Stimulated activated CD4-positive, alpha-beta T cell treated with anti-CD3 and anti-CD28 coated beads, Interleukin-15, amount 100 ng/mL, for 1 hour (primary cell): ENCODE measurements at places on chromosomes 7 and 10.

- no peak for DNase-seq
Observed at GRCh38 chr7:112132051-112132694, 74.0 kb downstream of the DOCK4 start.

GRCh38 chr7:2728316-2729030, 40.5 kb downstream of the AMZ1 start:
- no peak for DNase-seq

GRCh38 chr10:58755677-58756076, 243.0 kb downstream of the BICC1 start:
- no peak for DNase-seq

GRCh38 chr7:47531584-47532492, 50.1 kb downstream of the TNS3 start:
- no peak for DNase-seq

- DNase-seq = no peak
Observed at GRCh38 chr10:22624287-22624738, 90.1 kb downstream of the PIP4K2A start.

DNA sequence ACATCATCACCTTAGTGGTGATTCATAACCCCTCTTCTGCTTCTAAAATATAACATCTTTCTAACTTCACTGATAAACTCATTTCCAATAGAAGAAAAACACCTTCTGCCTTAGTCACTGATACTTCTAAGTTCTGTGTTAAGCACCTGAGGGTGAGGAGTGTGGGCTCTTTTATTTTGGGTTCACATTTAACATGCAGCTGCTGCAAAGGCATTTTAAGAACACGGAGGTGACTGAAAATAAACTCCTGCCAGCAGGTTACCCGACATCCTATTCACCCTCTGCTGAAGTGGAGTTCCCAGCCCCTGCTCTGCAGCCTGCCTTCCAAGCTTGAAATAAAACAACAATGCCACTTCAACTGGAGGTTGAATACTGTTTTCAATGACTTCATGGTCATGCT, 202.9 kb upstream of the PLXNA4 start:
- no peak for DNase-seq

DNA sequence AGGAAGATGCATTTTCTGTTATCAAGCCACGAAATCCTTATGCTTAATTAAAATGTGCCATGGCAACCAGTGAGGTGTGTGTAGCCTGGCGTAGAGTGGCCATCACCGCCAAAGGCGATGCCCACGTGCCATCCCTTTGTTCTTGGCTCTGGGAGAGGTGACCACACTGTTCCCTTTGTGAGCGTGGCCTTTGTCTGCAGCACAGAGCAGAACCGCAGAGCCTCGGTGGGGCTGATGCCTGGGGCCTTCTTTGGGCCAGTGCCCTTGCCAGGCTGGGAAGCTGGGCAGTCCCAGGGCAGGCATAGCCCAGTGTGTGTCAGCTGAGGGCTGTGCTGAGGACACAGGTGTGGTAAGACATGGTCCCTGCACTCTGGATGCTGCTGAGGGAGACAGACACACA, 48.3 kb downstream of the BUB3 start:
- no peak for DNase-seq

- DNase-seq = no peak
Observed at GRCh38 chr7:137925091-137925490, 76.8 kb downstream of the CREB3L2 start.

DNA sequence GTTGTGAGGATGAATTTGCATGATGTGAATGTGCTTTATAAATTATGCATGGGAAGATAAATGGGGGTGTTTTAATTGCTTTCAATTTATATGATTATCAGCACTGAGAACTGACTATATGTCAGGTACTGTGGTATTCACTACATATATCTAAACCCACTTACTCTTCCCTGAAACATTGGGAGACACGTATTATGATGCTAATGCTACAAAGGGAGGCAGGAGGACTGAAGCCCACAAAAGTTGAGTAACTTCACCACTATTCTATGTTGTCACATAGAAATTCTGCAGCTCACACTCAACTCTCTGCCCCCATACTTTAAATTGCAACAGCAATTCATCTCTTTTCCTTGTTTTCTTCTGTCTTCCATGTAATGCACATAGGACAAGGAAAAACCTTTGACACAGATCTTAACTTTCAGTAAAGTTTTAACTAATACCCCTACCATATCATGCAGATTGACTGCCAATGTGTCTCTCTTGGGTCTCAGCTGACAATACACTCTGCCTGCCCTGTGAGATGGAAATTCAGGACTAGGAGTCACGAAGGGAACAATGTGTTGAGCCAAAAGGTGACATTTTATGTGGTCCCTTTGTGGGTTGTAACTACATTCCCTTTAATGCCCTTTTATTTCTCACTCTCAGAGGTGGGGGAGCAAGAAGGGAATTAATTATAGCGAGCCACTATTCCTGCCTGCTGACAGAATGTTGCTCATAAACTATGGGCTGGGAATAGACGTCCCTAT, 691.0 kb upstream of the SORCS1 start:
- no peak for DNase-seq

GRCh38 chr10:126433351-126433750, 45.1 kb upstream of the ADAM12 start:
- no peak for DNase-seq

DNA sequence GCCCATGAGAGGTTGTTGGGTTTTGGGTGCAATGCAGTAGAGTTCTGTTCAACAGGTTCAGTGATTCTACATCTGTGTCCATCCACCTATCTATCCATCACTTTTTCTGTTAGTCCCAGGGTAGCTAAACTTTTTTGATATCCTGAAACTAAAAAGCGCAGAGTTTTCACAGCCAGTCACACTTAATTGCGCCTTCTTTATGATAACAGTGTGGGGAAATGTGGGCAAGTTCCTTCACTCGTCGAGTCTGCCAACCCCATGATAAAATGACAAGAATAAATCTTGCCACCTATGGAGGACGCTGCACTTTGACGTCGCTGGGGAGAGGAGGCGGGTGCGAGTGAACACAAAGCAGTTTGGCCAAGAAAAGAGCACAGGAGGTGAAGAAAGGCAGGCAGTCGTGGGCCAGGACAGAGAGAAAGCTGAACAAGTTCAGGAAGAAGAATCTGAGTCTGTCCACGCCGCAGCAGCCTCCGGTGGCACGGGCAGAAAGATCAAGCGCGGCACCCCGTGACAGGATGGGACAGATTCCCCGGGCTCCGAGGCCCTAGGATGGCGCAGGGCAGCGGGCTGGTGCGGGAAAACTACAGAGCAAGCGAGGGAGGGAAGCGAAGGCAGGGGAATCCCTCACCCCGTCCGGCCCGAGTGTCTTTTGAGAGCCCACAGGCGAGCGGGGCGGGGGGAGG, 9.2 kb downstream of the SP8 start:
- no peak for DNase-seq

- DNase-seq = no peak
Observed at GRCh38 chr10:46006219-46006618, 24.2 kb downstream of the NCOA4 start.

- no peak for DNase-seq
Observed at GRCh38 chr7:117630501-117630900, 150.7 kb downstream of the CFTR start.

- no peak for DNase-seq
Observed at GRCh38 chr7:1672851-1673486, 2.9 kb downstream of the ELFN1 start.

DNA sequence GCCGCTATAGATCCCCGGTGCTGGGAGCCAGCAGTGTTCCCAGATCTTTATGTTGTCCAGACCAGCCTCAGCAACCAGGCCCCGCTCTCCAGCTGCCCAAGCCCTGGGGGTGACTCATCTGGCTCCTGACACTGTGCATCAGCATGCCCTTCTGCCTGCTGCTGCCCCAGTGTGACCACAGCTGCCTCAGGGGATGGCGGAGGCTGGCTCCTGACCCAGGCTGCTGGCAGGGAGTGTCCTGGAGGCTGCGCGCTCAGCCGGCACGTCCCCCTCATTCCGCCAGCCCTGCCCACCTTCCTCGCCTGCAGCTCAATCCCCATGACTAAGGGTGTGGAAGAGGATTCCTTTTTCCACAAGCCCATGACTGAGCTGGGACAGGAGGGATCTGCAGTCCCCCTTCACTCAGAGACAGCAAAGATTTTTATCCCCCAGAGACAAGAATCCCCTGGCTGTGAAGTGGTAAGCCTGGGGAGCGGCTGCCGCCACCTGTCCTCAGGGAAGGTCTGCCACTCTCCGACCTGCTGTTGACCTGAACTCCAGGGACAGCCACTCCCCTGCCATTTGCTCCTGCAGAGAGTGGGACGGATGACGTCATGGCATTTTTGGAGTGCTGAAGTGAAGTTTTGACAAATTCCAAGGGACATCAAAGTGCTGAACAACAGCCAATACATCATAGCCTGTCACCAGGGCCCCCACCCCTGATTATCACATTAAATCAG, 182.8 kb upstream of the BMPER start:
- no peak for DNase-seq

- no peak for DNase-seq
Observed at GRCh38 chr10:89853781-89854191, 152.4 kb downstream of the KIF20B start.

GRCh38 chr10:49037187-49037586, 78.1 kb downstream of the VSTM4 start:
- DNase-seq = no peak

DNA sequence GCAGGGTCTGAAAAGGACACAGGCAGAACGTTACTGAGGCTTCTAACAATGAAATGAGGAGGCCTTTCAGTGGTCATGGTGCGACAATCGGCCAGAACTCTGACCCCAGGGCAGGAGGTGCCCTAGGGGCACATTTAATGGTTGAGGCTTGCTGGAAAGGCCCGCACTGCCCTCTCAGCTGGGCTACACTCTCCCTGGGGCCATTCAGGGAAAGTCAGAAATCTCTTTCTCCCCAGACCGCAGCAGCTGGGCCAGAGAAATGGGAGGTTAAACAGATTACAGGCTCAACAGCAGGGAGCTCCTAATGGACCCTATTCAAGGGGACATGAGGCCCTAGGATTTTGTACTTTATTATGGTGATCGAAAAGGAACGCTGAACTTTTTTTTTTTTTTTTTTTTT, 85.6 kb upstream of the FGFR2 start:
- DNase-seq = no peak

DNA sequence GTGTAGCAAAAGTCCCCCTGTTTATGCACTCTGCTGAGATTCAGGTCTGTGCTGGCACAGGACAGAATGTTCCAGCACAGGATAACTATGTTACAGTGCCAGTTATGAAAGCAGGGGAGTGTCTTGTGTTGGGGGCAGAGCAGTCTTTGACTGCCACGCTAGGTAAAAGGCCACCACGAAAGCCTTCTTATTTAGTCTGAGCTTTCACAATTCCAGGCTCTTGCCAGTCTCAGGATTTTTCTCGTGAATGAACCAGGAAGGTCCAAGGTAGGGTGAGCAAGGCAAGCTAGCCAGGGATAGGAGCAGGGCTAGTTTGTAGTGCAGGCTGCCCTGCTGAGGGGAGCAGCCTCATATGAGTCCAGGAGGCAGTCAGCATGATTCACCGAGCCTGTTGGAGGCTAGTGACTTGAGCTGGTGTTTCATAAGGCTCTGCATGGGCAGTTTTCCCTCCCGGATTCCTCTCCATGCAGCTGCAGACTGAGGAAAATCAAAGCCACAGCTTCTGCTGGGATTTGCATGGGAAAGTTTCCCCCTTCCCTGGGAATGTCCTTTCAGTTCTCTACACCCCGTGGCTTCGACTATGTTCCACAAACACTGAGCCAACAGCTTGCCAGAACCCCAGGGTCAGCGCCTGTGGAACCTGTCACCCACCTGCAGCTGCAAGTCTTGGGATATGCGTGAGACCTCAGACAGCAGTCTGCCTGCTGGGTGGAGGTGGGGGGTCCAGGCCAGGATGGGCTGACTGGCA, 112.3 kb downstream of the JCAD start:
- DNase-seq = no peak

- no peak for DNase-seq
Observed at GRCh38 chr7:101486433-101487104, 123.9 kb downstream of the COL26A1 start.

DNA sequence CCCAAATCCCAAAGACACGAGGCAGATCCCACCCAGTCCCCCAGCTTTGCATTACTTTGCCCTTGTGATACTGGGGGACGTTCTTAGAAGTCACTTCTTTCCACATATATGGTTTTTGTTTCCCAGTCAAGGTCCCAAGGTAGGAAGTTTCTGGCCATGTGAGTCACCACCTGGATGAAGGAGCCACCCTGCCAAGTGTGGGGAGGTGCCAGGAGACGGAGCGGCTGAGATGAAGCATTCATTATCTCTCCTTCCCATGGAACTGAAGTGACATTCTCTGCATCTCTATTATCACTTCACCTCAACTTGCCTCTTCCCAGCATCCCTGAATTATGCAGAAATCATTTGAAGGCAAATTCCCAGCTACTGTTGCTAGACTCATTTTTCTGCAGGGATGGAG, 136.2 kb upstream of the INSYN2A start:
- no peak for DNase-seq

- peak; percentile 26 for DNase-seq
Observed at GRCh38 chr7:114922026-114922651, at the start of gene MDFIC. Gene MDFIC, plus strand, starts transcription at chr7:114922094. Its CDS starts 940 bp downstream, at chr7:114923034.

DNA sequence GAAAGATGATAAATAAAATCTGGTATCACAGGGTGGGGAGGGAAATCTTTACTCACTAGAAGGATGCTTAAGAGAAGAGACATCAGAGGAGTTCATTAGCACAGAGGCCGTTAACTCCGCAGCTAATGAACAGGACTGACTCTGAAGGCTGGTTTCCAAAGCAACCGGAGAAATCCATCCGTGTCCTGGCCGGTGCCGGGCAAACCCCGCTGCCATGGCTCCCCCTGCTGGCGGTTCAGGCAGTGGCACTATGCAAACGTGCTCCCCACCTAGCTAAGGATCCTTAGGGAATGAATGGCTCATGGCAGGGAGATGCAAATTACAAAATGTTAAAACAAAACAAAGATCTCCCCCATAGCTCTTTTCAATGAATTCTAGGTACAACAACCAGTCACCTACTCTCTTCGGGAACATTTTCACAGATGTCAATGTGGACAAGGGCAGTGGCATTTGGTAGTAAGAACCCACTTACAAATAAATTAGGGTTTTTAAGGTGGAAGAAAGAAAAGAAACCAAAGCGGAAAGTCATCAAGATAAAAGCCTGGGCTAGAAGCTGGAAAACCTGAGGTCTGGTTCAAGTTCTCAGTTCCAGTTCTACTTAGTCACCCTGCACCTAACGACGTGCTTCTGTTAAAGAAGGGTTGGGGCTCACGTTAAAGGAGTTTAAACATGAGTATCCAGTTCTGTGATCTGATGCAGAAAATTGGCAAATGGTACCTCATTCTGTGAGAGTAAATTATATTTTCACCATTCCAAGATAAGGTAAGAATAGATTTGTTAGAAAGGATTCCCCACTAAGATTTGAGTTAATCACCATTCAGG, 138.2 kb downstream of the SVIL start:
- DNase-seq = peak; percentile 20

- DNase-seq = no peak
Observed at GRCh38 chr10:92177546-92177945, 113.3 kb downstream of the CPEB3 start.

DNA sequence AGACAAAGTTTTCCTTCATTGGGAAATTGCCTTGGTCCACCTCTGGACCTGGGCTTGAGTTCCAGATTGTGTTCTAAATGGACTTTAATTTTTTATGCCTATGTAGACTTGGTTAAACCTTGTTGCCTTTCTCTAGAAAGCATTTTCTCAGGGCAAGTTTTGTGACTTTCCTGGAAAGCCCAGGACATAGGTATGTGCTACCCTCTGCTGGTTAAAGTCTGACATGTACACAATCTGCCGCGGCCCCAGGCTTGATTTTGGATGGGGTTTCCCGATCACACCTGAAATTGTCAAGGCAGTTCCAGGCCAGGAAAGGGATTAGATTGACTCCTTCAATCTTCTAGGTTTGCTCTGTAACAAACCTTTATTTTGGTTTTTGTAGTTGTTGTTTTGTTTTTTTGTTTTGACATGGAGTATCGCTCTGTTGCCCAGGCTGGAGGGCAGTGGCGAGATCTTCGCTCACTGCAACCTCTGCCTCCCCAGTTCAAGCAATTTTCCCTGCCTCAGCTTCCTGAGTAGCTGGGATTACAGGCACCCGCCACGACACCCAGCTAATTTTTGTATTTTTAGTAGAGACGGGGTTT, 14.1 kb upstream of the AKR1B10 start:
- no peak for DNase-seq
